Aorta (tissue), 5 donors: ENCODE measurements at places on chromosomes 2 and 18. TPM values are rescaled to one million over a fixed set of nuclear protein-coding genes. Genes with fewer than 3 reads are reported as not detected.

DNA sequence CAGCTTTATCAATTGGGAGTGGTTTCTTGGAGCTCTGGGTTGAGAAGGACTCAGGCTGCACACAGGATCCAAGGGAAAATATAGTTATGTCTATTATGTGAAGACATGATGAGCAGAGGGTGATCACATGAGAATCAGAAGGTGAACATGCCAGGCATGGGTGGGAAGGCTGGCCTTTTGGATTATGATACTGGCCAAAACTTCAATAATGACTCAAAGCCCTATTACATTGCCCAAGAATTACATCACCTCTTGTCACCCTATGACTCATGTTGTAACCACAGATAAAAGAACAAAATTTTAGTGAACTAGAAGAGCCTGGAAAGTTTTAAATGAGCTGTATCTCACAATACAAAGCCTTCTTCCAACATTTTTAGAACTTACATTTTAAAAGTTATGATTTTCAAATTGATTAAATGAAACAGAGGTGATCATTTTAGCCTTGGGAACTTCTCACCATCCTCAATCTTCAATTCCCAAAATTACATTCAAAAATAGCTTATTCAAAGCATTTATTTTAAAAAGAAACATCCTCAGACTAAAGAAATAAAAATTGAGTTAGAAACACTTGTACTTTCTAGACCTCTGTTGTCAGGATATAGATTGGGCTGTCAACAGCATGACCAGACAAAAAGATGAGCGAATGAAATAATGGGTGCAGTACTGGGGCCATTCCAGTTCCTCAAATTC lies 428.3 kb downstream of the MBD2 start:
- no peaks in the 10 kb centered on the region for H3K4me1 ChIP-seq
- peak; percentile 28 for DNase-seq
- H3K27ac ChIP-seq: no peak overlapping the region
- no peaks in the 10 kb centered on the region for H3K27me3 ChIP-seq
- H3K4me3 ChIP-seq: no peak overlapping the region

- H3K4me3 ChIP-seq: peak overlapping the region; percentile 47
- no peaks in the 10 kb centered on the region for H3K27me3 ChIP-seq
- H3K36me3 ChIP-seq: no peaks in the 10 kb centered on the region
- no peaks in the 10 kb centered on the region for H3K4me1 ChIP-seq
Observed at GRCh38 chr2:152176113-152176714, 651 bp upstream of the STAM2 start.

DNA sequence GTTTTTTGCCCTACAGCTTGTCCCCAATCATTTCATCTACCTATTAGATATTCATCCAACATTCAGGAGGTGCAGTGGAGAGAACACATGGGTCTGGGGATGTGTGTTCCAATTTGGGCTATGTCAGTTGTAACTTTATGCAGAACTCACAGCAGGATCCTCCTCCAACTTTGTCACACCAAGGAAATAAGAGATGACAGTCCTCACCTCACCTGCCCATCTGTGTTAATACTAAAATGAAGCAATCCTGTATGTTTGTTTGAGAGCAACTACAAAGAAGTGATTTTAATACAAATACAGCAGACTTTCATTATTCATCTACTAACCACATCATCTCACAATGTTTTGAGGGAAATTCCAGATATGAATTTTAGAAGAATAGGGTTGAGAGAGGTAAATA lies 126.7 kb downstream of the ARHGAP15 start:
- no peaks in the 10 kb centered on the region for H3K4me1 ChIP-seq
- no peaks in the 10 kb centered on the region for H3K36me3 ChIP-seq
- H3K4me3 ChIP-seq: no peak overlapping the region
- H3K27ac ChIP-seq: no peak overlapping the region
- DNase-seq: no peak

DNA sequence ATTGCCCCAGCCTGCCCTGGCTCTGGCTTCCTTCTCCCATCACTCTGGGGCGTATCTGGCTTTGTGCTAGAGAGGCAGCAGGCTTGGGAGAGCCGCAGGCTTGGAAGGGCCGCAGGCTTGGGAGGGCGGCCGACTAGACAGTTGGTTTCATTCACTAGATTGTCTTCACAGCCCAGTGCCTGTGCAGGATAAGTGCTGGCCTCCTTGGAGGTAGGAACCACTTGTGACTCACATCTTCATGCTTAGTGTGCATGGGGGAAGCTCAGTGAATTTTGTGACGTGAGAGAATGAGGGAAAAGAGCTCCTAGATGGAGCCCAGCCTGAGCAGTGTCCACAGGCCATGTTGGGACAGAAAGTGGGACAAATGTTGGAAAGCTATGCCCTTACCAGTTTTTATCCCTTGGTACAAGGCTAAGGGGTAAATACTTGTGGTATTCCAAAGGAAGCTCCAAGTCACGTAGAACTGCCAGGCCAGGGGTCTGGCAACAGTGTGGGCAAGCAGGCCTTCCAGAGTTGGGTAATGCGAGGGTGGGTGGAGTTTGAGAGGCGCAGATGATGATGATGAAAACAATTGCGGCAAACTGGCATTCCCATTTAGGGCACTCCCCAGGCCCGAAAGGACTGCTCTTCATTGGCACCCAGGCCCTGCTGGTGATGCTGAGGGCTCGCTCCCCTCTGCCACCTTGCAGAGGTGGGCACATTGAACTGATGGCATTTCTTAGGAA lies 100.1 kb downstream of the DDX1 start:
- H3K4me1 ChIP-seq: no peaks in the 10 kb centered on the region
- no peak for DNase-seq
- H3K36me3 ChIP-seq: no peaks in the 10 kb centered on the region
- H3K27ac ChIP-seq: no peak overlapping the region

DNA sequence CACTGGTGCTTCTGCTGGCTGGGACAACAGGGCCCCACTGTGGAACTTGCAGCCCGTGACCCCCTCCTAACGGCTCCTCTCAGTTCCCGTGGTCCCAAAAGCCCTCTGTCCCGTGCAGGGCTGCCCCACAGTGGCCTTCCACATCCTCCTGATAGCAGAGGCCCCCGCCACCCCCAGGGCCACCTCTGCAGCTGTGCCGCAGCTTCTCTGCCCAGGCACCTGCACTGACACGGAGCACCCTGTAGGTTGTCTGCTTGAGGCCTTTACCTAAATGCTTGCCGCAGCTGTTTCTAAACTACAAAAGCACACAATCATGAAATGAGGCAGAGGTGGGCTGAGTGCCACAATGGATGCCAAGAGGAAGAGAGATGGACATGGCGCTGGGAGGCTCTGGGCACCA lies 13.5 kb upstream of the GRHL1 start:
- no peaks in the 10 kb centered on the region for H3K4me1 ChIP-seq
- no peaks in the 10 kb centered on the region for H3K27me3 ChIP-seq
- no peaks in the 10 kb centered on the region for H3K36me3 ChIP-seq
- H3K4me3 ChIP-seq: no peak overlapping the region
- no peak overlapping the region for H3K27ac ChIP-seq
- DNase-seq: no peak

KCNJ13 gene
- polyA plus RNA-seq: 17.2 TPM

DNA sequence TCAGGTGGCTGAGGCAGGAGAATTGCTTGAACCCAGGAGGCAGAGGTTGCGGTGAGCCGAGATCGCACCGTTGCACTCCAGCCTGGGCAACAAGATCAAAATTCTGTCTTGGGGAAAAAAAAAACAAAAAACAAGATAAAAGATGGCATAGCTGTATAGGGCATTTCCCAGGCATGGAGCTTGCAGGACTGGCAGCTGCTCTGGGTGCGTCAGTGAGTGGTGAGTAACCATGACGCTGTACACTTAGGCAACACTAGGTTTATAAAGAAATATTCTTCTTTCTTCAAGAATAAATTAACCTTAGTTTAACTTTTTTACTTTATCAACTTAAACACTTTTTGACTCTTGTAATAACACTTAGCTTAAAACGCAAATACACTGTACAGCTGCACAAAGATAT lies 15.4 kb downstream of the TGOLN2 start:
- H3K36me3 ChIP-seq: peaks cover 3% of the 10 kb centered on the region
- H3K4me3 ChIP-seq: no peak overlapping the region
- H3K27me3 ChIP-seq: no peaks in the 10 kb centered on the region
- H3K4me1 ChIP-seq: no peaks in the 10 kb centered on the region
- no peak overlapping the region for H3K27ac ChIP-seq
- no peak for DNase-seq

CRACDL gene
- polyA plus RNA-seq: 0.67 TPM

RAB27B gene
- polyA plus RNA-seq: 1.1 TPM

ASB3 gene
- polyA plus RNA-seq: 3.6 TPM

GRCh38 chr2:82062463-82062862 lies 1757.9 kb upstream of the LRRTM1 start:
- no peak overlapping the region for H3K4me3 ChIP-seq
- no peak for DNase-seq
- H3K36me3 ChIP-seq: no peaks in the 10 kb centered on the region
- no peak overlapping the region for H3K27ac ChIP-seq

GRCh38 chr18:80147037-80147417 lies 38.0 kb downstream of the ADNP2 start:
- H3K27me3 ChIP-seq: no peaks in the 10 kb centered on the region
- no peaks in the 10 kb centered on the region for H3K36me3 ChIP-seq
- H3K4me3 ChIP-seq: no peak overlapping the region
- no peak for DNase-seq
